ENCODE measurements at places on chromosomes 12 and 14.
A peak's percentile ranks its signal among the peaks of the same experiment; 100 is the strongest.

DNA sequence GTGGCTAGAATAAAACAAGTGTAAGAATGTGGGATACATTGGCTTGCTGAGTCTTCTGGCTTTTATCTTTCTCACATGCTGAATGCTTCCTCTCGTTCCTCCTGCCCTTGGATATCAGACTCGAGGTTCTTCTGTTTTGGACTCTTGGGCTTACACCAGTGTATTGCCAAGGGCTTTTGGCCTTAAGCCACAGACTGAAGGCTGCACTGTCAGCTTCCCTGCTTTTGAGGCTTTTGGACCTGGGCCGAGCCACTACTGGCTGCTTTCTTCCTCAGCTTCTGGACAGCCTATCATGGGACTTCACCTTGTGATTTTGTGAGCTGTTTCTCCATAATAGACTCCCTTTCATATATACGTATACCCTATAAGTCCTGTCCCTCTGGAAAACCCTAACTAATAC is 300.9 kb upstream of the STXBP6 start:
- peak; percentile 28 for DNase-seq

DNA sequence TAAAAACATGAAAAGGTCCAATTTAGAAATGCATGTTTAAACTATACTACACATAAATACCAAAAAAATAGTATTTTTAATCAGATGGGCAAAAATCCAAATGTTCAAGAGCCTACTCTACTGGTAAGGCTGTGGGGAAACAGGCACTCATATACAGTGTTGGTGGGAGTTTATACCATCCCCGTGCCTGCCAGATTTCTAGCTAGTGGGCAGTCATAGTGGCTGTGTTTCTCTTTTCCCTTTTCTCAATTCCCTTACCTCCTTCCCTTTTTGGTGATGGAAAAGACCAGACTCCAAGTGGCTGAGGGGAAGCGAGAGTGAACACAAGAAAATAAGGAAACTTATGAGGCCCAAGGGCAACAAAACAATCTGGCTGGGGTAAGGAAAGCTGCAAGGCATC is 14.7 kb downstream of the ZNF641 start:
- DNase-seq = no peak

DNA sequence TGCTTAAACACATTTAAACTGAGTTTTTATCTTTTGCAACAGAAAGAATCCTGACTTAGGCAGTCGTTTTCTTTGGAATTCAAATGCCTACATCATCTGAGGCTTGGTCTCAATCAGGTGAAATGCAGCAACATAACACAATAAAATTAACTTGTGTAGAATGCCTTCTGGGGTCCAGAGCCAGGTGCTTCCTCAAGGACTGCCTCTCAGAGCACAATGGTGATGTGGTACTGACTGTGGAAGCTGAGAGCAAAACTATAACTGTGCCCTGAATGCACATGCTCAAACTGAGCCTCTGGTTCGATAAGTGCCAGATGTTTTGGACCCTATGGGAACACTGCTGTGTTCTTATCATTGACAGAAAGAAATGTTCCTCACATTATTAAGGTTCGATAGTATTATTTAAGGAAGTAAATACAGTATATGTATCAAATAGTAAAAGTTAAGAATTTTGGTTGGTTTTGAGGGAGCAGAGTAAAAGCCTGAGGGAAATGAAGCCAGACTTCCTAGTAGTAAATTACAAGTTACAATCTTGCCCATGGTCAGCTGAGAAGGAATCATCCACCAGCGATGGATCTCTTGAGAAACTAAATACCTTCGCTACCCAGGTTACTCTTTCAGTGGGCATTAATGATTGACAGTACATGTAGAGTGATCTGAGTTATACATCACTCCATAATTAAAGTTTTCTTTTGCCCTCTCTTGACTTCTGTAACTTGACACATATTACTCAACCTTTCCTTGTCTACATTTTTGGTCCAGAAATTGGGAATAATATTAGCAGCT is 122.9 kb upstream of the ATP2B1 start:
- no peak for DNase-seq

GRCh38 chr12:38516418-38516817 is 199.8 kb downstream of the ALG10B start:
- no peak for DNase-seq

- DNase-seq = no peak
These were observed 255.4 kb downstream of the ETNK1 start for GRCh38 chr12:22880331-22880730.

DNA sequence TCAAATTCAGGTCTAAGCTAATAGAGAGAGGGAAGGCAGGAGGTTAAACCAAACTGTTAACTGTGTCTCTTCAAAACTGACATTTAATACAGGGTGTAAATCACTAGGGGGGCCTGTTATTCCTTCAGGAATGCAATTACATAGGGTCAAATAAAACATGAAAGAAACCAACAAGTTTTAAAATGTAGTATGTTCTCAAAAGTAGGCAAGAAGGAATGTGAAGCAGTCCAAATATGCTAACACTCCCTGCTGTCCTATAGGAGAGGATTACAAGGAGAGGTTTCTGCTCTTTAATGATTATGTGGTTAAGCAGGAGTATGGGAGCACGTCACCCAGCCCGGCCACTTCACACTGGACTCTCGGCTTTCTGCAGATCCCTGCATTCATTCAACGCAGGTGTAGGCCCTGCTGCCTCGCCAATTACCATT is 42.5 kb upstream of the BMP4 start:
- no peak for DNase-seq

DNA sequence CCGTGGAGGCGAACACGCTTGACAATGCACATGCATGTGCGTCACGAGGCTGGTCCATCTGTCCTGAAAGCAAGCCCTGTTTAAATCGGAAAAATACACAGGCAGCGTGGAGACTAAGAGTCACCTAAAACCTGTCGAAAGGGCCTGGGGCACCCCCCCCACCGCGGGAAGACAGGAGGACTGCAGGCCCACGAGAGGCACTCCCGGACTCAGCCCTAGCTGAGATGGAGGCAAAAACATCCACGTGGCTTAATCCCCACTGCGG is 54.1 kb downstream of the CDC42BPB start:
- DNase-seq = no peak

- DNase-seq = no peak
These were observed 2.6 kb downstream of the CD69 start for GRCh38 chr12:9758119-9758518.

DNA sequence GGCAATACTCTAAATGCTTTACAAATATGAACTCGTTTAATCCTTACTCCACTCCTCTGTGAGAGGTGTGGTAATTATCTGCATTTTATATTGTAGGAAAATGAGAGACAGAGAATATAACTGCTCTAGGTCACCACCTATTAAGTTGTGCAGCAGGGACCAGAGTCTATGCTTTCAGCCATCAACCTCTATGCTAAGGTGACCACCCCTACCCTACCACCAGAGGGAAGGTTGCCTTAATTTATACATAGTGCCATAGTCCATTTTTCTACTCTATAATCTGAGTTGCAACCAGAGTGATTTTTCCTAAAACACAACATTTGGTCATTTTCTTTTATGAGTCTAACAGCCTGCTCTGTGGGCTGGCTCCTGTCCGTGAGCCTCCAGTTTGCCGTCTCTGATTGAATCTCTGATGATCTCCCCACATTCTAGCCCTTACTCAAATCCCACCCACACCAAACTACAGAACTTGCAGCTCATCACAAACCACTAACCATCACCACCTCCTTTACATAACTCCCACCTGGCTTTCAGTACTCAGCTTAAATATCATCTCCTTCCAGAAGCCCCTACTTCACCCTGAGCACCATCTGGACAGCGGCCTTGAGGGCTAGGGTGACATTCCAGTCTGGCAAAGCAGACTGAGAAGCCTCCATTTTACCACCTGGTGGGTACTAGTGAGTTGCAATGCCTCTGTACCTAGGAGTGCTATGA is 126.6 kb downstream of the PPM1H start:
- DNase-seq = no peak

DNA sequence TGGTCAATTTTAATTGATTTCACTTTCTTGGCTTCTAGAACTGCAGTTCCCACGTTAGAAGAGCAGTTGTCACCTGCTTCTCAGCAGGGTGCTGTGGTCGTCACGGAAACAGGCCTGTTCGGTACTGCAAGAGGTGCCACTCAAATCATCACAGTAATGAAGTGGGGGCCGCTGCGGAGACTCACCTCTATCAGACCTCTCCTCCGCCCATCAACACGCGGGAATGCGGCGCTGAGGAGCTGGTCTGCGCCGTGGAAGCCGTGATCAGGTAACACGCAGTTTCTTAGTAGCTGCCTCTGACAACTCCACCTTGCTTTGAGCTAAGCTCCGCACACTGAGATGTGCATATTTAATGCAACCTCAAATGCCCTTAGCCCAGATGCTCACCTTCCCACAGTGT is 107.2 kb downstream of the UNC79 start:
- no peak for DNase-seq

- DNase-seq = no peak
These were observed 139.3 kb upstream of the ARHGAP5 start for GRCh38 chr14:31937730-31938346.

- DNase-seq = no peak
These were observed 564.8 kb downstream of the MED13L start for GRCh38 chr12:115712676-115713075.

- no peak for DNase-seq
These were observed 145.8 kb downstream of the RBM19 start for GRCh38 chr12:113820309-113820708.

DNA sequence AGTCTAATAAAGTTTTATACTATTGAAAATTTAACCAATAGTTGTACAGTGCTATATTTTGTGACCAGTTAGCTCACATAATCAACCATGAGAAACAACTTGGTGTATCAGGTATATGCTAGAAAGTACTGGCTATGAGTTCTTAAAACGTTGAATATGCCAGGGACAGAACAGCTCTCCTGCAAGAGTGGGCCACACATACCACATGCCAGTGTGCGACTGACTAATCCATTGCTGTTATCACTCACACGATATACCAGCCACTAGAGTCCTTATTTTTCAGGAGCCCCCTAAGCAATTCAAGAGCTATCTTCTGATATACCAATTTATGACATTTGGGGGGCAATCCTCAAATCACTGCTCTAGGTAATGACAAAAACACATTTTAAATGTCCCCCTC is 9.5 kb downstream of the PKP2 start:
- DNase-seq = no peak

DNA sequence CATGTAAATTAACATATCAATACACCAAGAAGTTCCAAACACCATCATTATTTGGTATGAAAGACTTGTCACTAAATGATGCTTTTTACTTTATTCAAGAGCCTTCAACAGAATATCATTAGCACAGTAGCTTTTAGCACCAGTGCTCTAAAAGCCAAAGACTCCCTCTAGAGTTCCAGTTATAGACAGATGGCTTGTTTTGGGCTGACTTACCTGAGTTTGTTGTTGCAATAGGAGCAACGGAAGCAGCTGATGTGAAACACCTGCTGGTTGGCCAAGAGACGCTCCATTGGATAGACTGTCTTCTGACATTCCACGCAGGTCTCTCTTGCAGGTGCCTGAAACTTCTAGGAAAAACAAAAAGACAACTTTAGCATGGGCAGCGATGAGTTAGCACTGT is 14.5 kb upstream of the CERS5 start:
- DNase-seq = no peak

DNA sequence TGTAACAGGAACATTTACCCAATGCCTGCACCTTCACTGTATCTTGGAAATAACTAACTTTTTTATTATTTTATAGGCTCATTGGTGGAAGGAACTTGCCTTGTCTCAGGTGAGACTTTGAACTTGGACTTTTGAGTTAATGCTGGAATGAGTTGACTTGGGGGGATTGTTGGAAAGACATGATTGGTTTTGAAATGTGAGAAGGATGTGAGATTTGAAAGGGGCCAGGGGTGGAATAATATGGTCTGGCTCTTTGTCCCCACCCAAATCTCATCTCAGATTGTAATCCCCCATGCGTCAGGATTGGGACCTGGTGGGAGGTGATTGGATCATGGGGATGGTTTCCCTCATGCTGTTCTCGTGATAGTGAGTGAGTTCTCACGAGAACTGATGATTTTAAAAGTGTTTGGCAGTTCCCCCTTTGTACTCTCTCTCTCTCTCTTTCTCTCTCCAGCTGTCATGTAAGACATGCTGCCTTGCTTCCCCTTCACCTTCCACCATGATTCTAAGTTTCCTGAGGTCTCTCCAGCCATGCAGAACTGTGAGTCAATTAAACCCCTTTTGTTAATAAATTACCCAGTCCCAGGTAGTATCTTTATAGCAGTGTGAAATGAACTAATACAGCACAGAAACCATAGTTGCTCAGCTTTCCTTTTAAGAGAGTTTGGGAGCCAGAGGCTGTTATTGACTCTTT is 244.1 kb downstream of the BTG1 start:
- DNase-seq = no peak

DNA sequence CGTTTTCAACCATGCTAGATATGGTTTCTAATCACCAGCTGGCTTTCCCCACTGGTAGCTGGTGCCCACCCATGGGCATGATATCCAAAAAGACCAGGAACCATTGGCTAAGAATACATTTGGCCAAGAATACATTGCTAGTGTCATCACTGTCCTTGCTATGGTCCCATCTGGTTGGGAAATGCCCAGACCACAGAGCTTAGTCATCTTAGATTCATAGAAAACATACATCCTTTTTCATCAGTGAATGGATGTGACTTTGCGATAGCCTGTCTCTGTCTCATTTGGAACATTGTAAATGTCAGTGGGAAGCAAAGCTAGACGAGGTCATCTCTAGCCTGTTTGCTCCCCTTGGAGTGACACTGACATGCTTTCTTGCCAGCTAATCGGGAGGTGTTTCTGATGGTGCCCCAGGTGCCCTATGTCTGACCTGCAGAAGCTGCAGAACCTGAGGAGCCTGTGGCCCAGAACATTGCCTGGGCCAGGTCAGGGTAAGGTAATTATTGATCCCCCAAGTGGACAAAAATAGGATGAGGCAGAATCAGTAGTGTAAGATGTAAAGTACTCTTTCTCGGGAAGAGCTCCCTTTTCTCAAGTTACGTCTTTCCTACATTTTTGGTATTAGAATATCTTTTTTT is 194.8 kb downstream of the SLC41A2 start:
- DNase-seq = no peak

- no peak for DNase-seq
These were observed 635.5 kb downstream of the SLC16A7 start for GRCh38 chr12:60231303-60231702.

DNA sequence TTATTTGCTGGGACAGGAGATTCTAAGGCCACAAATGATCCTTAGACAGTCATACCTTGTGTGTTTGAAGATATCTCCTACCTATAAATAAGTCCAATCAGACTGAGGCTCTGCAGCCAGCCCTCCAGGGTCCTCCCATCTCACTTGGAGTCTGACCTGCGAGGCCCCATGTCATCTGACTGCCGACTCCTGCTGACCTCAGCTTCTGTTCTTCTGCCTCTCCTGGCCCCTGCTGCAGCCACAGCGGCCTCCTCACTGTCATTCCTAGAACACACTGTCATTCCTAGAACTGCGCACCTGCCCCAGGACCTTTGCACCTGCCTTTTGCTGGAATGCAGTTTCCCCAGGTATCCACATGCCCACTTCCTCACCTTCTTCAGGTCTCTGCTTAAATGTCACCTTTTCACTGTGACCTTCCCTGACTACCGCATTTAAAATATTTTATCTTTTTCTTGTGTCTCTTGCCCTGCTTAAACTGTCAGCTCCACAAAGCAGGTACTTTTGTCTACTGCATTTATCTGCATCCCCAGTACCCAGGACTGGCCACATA is 56.5 kb upstream of the RIN3 start:
- DNase-seq = no peak

All from left ventricle myocardium superior (tissue), 1 donor.